Fibroblast of lung (primary cell): ENCODE measurements at places on chromosomes 12 and 14. TPM values are rescaled to one million over a fixed set of nuclear protein-coding genes. Genes with fewer than 3 reads are reported as not detected.

- no peak for DNase-seq
Observed at GRCh38 chr12:131639270-131639940, 71.5 kb upstream of the SFSWAP start.

DNA sequence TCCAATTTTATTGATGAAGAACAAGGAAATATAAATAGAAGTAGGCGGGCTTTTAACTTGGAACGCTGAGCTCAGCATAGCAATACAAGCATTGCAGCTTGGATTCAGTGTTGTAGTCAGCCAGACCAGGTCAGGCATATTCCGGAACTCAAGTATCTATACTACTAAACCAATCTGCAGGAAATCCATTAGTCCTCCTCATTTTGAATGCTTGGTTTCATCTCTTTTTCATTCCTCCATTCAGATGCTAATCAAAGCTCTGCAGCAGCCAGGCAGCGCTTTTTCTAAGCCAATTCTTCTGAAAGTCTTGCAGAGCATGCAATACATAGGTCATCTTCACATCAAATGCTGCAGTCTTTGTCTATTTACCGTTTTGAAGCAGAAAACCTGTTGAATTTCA is 49.0 kb downstream of the KIF21A start:
- DNase-seq: no peak

GRCh38 chr12:131915823-131916222 is 13.3 kb upstream of the PUS1 start:
- no peak for DNase-seq

DNA sequence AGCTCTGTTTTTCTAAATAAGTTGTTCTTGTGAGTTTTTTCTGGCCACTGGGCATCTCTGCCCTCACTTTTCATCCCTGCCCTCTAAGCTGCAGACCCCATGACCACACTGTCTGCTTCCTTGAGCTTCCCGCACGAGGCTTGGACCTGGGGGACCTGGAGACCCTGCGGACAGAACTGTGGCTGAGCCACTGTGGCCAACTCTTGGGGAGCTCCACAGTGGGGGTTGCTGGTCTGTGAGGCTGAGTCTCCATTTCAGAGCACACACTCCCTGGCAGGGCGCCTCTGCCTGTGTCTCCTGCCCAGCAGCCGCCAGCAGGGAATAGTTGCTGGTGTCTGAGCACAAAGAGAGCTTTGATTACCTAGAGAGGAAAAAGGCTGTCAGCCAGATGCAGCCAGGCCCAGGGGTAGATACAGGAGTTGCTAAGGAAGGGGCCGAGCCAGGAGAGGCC is 13.1 kb upstream of the RIN3 start:
- peak; percentile 46 for DNase-seq

- DNase-seq: peak; percentile 79
Observed at GRCh38 chr12:64010069-64010686, 165.7 kb downstream of the SRGAP1 start.

DNA sequence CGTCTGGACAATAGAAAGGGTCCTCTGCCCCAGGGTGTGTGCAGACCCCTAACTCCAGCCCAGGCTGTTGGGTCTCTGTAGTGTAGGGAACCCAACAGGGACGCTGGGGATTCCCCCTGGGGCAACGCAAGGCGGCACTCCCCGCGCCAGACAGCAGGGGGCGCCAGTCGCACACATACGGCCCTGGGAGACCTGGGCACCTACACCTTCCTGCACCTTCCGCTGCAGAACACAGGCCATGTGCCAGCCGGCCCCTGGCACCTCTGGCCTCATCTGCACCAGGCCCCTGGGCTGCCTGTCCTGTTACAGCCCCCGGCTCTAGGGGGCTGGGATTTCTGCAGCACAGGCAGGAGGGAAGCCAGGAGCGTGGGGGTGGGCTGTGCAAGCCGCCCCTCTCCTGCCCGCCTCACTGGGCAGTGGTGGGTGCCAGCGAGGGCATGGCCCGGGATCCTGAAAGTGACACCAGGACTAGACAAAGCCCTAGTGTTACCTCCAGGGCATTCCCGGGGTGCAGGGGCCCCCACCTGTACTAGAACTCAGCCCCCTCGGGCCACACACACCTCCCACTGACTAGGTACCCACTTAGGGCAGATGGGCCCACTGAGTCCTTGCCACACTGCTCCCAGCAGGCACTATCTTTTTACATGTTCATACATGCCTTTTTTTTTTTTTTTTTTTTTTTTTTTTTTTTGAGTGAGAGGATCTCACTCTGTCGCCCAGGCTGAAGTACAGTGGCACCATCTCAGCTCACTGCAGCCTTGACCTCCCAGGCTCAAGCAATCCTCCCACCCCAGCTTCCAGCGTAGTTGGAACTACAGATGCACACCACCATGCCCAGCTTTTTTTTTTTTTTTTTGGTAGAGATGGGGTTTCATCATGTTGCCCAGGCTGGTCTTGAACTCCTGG is 37.5 kb downstream of the CCNK start:
- DNase-seq: peak; percentile 25

DNA sequence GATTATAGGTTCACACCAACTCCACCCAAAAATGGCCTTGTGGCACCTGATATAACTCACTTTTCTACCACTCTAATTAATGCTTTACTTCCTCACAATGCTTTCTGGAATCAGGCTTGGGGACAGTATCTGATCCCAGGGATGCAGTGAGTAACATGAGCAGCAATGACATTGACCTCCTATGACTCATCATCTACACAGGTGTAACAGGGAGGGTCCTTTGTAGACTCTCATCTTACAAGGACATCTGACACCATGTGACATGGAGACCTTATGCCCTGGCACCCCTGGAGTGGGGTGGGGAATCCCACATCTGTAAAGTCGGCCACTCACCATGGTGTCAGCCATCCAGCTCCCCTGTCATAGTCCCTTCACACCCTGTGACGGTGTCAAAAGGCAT is 586.4 kb downstream of the MED13L start:
- no peak for DNase-seq

GRCh38 chr12:116766285-116766684 is 28.2 kb downstream of the RNFT2 start:
- DNase-seq: no peak

DNA sequence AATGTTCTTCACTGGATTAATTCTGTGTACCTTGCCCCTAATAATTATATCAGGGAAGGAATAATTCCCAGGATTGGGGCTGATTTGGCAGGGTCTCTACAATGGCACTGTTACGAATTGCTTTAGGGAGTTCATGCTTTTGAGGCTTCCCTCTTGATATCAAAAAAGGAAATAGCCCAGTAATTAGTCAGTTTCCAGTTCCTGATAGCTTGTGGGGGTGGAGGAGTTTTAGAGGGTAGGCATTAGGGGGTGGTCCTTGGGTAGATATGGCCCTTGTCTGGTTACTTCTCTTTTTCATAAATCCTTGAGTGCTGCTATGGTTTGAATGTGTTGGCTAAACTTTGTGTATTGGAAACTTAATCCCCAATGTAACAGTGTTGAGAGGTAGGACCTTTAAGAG is 6.1 kb upstream of the SRSF5 start:
- DNase-seq: peak; percentile 11

GRCh38 chr12:47769234-47770085 is 3.6 kb upstream of the SLC48A1 start:
- no peak for DNase-seq

- DNase-seq: no peak
Observed at GRCh38 chr12:121974026-121974985, 47.4 kb upstream of the BCL7A start.

DNA sequence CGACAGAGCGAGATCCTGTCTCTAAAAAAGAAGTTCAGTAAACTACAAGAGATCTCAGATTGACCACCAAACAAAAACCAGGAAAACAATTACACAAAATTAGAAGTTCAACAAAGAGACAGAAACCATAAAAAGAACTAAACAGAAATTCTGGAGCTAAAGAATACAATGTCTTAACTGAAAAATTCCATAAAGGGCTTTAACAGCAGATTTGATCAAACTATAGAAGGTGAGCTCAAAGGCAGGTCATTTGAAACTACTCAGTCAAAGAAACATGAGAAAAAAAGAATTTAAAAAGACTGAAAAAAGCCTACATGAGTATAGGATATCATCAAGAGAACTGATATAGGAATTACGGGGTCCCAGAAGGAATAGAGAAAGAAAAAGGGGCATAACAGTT is 71.2 kb downstream of the ITPR2 start:
- no peak for DNase-seq

DNA sequence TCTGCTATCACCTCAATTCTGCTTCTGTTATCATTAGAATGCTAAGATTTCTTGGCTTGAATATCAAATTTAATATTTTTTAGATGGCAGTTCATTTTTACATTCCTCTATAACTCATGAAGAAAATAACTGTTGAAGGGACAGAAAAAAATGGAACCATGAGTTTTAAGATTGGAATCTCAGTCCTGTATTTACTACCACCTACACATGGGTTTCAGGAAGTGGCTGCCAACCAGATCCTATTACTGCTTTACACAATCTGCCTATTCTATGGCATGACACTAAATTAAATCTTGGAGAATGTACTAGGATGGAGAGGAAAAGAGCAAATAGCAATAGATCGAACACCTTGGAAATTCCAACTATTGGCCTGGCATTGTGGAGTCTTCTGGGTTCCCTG is 140.8 kb downstream of the DUSP6 start:
- peak; percentile 58 for DNase-seq

DNA sequence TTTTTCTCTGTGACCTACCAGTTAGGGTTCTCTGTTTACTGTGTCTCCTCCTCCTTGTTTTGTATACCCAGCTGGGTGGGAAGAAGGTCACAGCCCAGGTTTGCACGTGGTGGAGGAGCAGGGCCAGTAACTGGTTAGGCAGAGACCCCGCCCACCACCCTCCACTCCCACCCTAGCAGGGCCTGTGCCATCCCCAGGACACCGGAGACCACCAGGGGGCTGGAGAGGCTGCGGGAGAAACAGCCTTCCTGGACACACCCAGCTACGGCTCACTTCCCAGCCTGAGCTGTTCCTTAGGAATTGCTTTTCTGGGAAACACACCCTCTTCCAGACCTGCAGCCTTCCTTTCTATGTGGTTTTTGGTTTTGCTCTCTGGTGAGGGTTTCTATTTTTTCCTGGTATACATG is 21.1 kb downstream of the BDKRB2 start:
- peak; percentile 83 for DNase-seq

DNA sequence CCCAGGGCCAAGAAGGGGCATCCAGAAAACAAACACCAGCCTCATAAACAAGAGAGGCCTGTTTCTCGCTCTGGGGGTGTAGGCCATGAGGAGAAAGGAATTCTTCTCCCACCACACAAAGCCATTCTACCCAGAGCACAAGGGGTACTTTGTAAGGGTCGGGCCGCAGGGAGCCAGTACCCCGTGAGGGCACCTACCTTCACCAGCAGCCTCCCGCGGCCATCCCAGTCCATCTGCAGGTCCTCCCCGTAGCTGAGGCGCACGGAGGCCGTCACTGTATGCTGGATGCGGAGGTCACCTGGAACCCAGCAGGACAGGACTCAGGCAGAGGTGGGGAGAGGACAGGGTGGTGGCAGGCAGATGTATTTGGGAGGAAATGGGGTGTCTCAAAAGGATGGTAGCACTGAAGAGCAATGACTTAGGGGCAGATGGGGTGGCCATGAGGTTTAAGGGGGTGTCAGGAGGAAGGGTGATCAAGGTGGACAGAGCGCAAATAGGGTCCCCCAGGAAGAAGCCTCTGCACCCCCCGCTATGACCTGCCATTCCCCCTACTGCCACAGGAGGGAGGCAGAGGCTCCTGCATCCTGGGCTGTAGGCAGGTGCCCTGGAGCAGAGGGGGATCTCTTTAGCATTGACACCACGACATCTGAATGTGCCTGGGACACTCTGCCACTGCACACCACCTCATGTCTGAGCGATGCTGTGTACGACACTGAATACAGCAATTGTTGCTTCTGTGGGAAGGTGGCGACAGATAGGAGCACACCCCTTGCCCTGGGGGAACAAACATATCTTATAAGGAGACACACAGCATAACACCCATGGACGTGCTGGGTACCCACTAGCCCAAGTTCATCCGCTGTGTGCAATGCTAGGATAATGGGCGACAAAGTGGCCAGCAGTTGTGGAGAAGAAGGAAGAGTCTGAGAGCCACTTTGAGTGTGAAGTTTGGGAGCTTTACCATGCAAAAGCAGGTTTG is 61.4 kb downstream of the VWF start:
- peak; percentile 55 for DNase-seq

Gene PZP
- not detected in 2 replicates for polyA plus RNA-seq

Gene SLC17A8
- not detected in 2 replicates for polyA plus RNA-seq

Gene LYSET
- 11.6 and 11.9 TPM in 2 replicates for polyA plus RNA-seq

Gene ZNF891
- 0.27 and 0.52 TPM in 2 replicates for polyA plus RNA-seq

Gene SLC38A4
- polyA plus RNA-seq: 2.8 and 5.5 TPM in 2 replicates

Gene EEF1AKMT3
- 6.7 and 11.9 TPM in 2 replicates for polyA plus RNA-seq

Gene ESRRB
- 0.03 TPM in 1 of 2 replicates, not detected in the other for polyA plus RNA-seq

Gene FSCB
- polyA plus RNA-seq: not detected in 2 replicates

Gene C3AR1
- polyA plus RNA-seq: 0.34 and 0.37 TPM in 2 replicates

Gene PIWIL1
- polyA plus RNA-seq: not detected in 2 replicates

Gene KRT78
- not detected in 2 replicates for polyA plus RNA-seq
